ENCODE measurements at places on chromosomes 1 and 21.

GRCh38 chr1:7346600-7347570 is 424.2 kb upstream of the VAMP3 start:
- DNase-seq, result no peak

DNA sequence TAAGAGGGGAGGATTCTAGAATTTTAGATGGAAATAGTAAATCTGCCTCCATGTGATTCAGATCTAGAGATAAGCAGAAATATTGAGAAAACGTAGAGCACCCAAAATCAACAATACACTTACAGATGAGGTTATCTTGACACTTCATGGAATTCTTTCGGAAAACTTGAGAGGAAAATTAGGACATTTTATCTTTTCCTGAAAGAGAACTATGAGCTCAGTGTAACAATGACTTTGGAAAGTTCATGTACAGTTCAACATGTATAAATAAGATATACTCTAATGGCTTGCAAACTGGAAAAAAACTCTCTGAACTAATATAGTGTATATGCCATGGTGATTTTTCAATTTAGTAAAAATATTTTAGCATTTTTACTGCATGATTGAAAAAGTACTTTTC is 338.1 kb upstream of the NEGR1 start:
- DNase-seq, result no peak

- no peak for DNase-seq
Measured at GRCh38 chr1:210792250-210793102, 341.5 kb downstream of the KCNH1 start.

DNA sequence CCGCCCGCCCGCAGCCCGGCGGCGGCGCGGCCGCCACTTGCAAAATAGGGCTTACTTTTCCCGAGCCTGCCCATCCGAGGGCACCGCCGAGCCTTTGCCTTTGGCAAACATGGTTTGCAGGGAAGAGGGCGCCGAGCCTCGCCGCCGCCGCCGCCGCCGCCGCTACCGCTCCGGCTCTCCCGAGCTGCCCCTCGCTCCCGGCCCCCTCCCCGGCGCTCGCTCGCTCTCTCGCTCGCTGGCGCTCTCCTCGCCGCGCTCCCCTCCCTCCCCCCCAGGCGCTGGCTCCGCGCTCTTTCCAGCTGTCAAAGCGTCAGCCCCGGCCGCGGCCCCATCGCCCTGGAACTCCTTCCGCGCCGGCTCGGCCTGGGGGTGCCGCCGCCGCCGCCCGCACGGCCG is 298 bp downstream of the SSBP3 start:
- DNase-seq, result no peak

GRCh38 chr21:20611008-20611407 is 387.2 kb upstream of the NCAM2 start:
- DNase-seq, result no peak

- DNase-seq, result no peak
Measured at GRCh38 chr1:203174324-203174985, 1.2 kb downstream of the MYBPH start.

Data from CD4-positive, alpha-beta T cell treated with Interleukin-6 at 100 ng/mL for 8 hours (primary cell).